Renal cortical epithelial cell (primary cell): ENCODE measurements at places on chromosomes 5 and 9. TPM values are rescaled to one million over a fixed set of nuclear protein-coding genes. Genes with fewer than 3 reads are reported as not detected.

Gene PTCH1
- total RNA-seq, result 1.9 and 2.2 TPM in 2 replicates

Gene HRCT1
- total RNA-seq, result 0.45 TPM in 1 of 2 replicates, not detected in the other

Gene NSUN2
- 78.1 and 87.3 TPM in 2 replicates for total RNA-seq

Gene AFAP1L1
- total RNA-seq, result 21.9 and 30.0 TPM in 2 replicates

Gene FOXD4L5
- 0.17 and 0.20 TPM in 2 replicates for total RNA-seq

Gene BTNL3
- not detected in 2 replicates for total RNA-seq

Gene PKD2L2
- 0.05 TPM in 1 of 2 replicates, not detected in the other for total RNA-seq

Gene TAF1L
- under 0.01 TPM in 1 of 2 replicates, not detected in the other for total RNA-seq

Gene CNTNAP3
- total RNA-seq, result 1.9 and 2.2 TPM in 2 replicates

Gene LHX6
- 0.10 and 0.17 TPM in 2 replicates for total RNA-seq
